NCI-H510A treated with DMSO at 0.1 percent for 48 hours (cell line): ENCODE measurements at places on chromosomes 11 and 22.

DNA sequence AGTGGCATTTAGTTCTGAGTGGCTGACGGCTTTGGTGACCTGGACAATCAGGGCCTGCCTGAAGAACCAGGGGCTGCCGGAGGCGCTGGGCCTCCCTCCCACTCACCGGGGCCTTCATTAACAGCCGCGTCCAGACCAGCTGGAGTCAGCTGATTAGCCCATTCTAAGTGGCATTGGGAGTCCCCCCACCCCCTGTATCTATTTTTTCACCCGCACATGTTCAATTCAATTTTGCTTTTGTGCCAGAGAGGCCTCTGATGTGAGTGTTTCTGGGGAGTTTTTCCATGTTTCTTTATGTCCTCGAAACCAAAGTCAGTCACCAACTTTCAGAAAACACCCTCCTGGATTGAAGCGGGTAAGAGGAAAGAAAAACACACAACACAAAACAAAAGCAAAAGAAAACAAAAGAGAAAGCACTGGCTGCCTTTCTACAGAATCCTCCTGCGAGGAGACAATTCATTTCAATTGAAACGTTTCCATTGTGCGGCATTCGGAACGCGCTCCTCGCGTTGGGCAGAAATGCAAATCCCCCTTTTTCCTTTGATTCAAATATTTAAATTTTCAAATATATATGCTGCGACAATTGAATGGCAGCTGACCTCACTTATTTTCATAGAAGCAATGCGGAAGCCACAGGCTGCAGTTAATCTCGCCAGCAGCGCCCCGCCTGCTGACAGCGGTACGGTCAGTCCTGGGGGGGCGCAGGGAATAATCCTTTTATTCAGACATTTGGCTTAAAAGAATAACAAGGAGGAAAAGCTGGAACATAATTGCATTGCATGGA, 17.7 kb downstream of the CDKN1C start:
- DNase-seq, result no peak

- peak; percentile 28 for DNase-seq
Observed at GRCh38 chr11:11243590-11244469, 109.2 kb downstream of the CSNK2A3 start.

DNA sequence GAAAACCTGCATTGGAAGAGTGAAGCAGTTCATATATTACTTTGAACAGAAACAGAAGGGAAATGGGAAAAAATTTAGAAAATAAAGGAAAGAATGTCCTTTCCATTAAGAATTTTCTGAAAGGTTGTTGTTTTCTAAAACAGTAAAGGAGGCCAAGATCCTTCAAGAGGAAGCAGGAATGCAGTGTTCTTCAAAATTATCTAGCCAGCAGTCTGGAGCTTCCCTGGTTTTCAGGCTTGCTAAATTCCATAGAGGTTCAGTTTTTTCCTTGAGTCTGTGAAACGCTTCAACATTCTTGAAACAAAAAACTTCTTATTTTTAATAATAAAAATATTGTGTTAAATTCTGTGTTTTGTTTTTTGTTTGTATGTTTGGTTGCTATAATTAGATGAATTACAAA, 189.0 kb upstream of the ANO3 start:
- no peak for DNase-seq

- DNase-seq, result no peak
Observed at GRCh38 chr22:23822101-23822671, 16.6 kb downstream of the DERL3 start.

- DNase-seq, result no peak
Observed at GRCh38 chr22:11598492-11599440, 3929.2 kb upstream of the OR11H1 start.

DNA sequence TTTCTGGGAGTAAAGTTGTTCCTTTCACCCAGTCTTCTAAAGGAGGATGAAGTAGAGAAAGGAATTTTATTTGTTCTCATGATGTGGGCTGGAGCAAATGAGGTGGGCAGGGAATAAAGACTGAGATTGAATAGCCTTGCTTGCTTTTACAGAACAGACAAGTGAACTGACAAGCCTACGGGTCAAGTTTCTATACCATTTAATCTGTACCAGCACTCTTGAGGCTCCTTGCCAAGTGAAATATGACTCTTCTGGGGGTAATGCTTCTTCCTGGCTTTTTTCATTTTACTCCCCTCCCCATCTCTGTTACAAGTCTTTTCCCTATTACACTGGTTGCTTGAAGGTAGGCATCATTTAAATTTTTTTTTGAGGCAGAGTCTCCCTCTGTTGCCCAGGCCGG, 54.8 kb downstream of the CSTPP1 start:
- no peak for DNase-seq

DNA sequence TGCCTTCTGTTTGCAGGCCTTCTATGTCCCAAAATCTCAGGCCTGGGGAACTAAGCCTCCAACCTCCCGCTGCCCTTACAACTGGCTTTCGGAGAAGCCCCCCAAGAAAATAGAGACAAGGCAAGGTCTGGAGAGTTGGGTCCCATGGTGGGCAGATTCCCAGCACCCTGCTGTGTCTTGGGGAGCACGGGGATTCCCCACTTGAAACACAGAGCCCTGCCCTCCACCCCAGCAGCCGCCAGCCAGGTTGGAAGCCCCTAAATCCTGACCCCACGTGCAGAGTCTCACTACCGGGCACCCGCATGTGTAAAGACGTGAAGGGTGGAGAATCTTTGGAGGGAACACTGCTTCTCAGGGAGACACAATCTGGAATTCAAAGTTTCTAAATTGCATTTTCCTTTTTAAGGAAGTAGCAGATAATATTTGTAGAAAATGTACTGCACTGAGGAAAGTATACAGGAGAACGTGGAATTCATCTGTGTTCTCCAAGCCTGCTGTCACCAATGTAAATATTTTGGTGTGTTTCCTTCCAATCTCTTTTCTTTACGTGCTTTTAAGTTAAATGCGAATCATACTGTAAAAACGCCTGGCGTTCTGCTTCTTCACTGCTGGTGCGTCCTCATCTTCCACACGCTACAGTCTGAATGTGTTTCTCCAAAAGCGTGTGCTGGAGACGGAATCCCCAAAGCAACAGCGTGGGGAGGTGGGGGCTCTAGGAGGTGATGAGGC, 220.9 kb downstream of the BRD1 start:
- no peak for DNase-seq

GRCh38 chr22:42116848-42117424, 13.7 kb downstream of the CYP2D6 start:
- DNase-seq, result no peak

- DNase-seq, result no peak
Observed at GRCh38 chr11:47318166-47318565, 34.3 kb downstream of the MYBPC3 start.

- no peak for DNase-seq
Observed at GRCh38 chr11:130829920-130830511, 86.3 kb downstream of the SNX19 start.

- DNase-seq, result no peak
Observed at GRCh38 chr11:29243616-29244015, 773.2 kb downstream of the KCNA4 start.

DNA sequence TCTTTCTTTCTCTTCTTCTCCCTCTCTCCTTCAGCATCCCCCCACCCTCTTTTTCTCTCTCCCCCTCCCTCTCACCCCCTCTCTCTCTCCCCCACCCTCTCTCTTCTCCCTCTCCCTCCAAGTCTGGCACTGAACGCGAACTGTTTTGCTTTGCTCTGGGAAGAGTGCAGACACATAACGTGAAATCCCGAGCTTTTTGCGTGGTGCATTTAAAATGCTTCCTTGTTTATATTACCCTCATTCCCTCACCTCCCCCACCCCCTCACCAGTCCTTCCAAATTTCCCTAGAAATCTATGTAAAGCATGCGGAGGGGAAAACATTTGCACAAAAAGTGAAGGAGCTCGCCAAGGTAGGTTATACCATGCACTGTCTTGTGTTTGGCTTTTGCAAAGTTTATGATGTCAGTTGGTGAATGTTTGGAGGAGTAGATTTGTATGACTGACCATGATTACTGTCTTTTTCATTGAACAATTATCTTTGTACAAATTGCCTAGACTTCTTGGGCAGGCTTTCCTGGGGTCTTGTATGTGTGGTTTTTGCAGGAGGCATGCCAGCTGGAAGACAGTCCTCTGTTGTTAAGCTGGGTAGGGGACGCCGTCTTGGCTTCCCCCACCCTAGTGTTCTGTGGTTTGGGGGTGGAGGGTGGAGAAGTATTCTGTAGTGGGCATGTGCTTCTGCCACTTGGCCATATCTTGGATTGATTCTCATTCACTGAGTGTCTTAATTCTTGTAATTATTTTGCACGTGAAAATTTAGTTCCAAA, 123.7 kb upstream of the HSD17B12 start:
- no peak for DNase-seq

DNA sequence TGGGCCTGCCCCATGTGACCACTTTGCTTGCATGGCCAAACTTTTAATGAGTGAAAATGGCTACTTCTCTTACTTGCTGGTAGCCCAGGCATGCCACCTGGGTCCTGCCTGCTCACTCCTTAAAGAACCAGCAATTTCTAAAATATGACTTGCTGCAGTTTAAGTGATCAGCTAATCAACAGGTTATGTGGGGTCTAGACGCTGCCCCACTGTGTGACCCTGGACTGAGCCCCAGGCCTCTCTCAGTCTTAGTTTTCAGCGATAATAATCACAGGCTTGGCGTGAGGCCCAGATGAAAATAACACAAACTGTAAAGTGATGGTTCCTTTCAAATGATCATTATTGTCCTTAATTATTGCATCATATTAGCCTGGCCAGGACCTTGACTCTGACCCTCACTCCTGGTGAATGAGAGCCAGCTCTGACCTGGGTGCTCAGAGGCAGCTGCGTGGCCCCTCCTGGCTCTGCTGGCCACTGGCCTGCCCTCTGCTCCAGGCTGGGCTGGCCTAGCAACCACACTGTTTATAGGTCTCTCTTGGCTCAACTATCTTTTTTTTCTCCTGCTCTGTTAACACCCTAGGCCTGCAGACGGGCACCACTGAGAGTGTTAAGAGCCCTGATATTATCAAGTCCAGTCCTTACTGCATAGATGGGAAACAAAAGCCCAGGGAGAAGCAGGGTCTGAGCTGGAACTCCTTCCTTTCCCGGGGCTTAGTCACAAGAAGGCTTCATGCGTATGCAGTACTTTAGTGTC, 89.7 kb downstream of the RRM1 start:
- no peak for DNase-seq

GRCh38 chr11:129987950-129988349, 14.7 kb downstream of the PRDM10 start:
- DNase-seq, result no peak

- DNase-seq, result no peak
Observed at GRCh38 chr11:101010899-101011298, 118.7 kb downstream of the PGR start.

- DNase-seq, result no peak
Observed at GRCh38 chr11:62547691-62548281, 1.2 kb upstream of the AHNAK start.

- no peak for DNase-seq
Observed at GRCh38 chr11:132248580-132248979, 878.2 kb downstream of the NTM start.

- DNase-seq, result no peak
Observed at GRCh38 chr11:67644472-67645418, 5.2 kb upstream of the TBX10 start.
